ENCODE measurements at places on chromosomes 12 and 14. TPM values are rescaled to one million over a fixed set of nuclear protein-coding genes. Genes with fewer than 3 reads are reported as not detected.

DERA gene
- 38.9 TPM for total RNA-seq

PLEKHA5 gene
- total RNA-seq, result 9.6 TPM

PPP1R1A gene
- total RNA-seq, result not detected

UNG gene
- 18.5 TPM for total RNA-seq

SRGAP1 gene
- 6.4 TPM for total RNA-seq

DAAM1 gene
- 38.0 TPM for total RNA-seq

IKZF4 gene
- 10.4 TPM for total RNA-seq

WDR89 gene
- 5.5 TPM for total RNA-seq

IL31 gene
- total RNA-seq, result not detected

SPRYD4 gene
- 1.3 TPM for total RNA-seq

TAS2R42 gene
- not detected for total RNA-seq

SERPINA1 gene
- not detected for total RNA-seq

CLMN gene
- 0.35 TPM for total RNA-seq

TAC3 gene
- total RNA-seq, result not detected
